CD4-positive, alpha-beta T cell treated with Interleukin-4 for 4 hours (primary cell): ENCODE measurements at places on chromosomes 12 and 14.
A peak's percentile ranks its signal among the peaks of the same experiment; 100 is the strongest.

DNA sequence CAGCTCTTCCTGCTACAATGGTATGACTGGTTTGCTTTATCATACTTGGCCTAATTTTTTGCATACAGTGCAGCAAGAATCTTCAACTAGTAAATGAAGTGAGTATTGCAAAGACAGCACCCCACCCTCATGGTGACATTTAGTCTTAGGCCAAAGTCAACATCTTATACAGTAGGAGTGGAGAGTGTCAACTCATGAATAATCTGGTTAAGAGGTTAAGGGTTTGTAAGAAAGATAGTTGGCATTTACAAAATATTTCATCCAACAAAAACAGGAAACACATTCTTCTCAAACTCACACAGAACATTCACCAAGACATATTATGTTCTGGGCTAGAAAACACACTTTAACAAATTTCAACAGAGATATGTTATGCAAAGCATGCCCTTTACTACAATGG is 2.2 kb upstream of the OAS1 start:
- peak; percentile 23 for DNase-seq

DNA sequence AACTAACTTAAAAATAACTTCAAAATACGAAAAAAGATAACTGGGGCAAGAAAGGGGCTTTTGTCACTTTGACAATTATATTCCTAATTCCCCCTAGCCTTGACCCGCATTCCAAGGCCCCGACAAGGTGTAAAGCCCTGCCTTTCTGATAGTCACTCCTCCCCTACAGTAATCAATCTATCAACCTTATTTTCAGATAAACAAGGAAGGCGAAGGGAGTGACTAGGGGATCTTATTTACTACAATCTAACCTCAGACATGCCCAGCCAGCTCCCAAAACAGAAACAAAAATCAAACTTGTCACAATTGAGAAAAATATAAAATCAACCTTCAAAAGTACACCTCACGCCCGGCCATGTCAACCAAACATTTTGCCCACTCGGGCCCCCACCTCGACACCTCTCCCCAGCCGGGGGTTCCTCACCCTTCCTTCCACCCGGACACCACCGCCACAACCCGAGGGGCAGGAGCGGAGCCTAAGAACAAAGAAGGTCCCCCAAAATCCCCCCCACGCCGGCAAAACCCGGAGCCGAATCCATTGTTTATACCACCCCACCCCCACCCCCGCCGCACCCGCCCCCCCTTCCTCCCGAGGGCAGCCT is 562 bp downstream of the ZFYVE1 start:
- no peak for DNase-seq

DNA sequence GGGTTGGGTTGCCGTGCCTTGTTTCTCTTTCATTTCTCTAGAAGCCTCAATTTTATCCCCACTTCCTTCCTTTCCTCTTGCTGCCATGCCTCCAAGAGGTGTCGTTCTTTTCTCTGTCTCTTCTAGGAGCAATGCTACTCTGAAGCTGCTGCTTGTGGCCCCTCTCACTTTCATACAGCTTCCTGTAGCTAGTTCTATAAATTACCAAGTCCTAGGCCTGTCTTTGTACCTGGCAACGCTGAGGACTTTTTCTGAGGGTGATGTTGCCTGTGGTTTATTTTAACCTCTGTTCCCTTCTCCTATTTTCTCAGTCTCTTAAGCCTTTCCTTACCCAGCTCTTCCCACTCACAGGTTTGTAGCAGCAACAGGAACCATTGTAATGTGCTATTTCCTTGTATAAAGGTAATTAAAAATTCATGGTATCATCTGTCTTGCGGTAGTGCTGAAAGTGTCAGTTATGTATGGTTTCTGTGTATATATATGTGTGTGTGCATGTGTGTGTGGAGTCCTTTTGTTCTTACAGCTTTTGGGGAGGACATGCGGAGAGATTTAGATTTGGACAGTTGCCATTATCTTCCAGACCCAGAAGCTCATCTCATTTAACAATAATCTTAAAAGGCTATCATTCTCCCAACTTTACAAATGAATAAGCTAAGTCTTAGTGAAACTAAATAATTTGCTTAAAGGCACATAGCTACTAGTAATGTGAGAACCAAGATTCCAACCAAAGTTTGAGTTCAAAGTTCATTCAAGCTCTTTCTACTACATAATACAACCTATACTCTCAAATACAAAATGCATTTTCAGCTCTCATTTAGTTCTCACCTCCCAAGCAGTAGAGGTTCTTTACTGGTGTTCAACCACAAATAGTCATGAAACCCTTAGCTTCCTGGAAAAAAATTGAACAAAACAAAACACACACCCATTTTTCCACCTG is 43.8 kb downstream of the DDHD1 start:
- peak; percentile 71 for DNase-seq

GRCh38 chr12:50102131-50102531 is 1.7 kb upstream of the GPD1 start:
- DNase-seq = no peak

DNA sequence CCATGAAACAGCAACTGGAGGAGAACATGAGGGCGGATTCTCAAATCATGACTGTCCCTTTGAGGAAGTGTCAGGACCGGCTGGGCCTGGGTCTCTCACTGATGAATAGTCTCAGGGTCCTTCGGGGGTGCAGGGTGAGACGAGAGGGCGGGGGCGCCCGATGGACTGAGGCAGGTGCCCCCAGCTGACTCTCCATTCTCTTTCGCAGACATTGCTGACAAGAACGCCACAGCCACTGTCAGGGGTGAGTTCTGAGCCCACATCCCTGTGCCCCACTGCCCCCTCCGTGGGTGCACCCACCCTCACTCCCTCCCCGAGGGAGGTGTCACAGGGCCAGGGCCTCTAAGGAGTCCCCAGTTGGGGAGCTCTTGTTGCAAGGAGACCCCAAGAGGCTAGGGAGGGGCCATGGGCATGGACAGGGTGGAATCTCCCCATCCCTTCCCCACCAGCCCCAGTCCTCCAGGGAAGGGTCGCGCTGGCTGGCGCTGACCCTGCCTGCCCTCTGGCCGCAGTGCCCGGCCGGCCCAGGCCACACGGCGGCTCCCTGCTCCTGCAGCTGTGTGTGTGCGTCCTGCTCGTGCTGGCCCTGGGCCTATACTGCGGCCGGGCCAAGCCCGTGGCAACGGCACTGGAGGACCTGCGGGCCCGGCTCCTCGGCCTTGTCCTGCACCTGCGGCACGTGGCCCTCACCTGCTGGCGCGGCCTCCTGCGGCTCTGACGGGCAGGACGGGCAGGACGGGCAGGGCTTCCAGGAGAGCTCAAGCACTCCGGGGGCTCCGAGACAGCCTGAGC is 8.7 kb downstream of the C14orf180 start:
- DNase-seq = no peak

DNA sequence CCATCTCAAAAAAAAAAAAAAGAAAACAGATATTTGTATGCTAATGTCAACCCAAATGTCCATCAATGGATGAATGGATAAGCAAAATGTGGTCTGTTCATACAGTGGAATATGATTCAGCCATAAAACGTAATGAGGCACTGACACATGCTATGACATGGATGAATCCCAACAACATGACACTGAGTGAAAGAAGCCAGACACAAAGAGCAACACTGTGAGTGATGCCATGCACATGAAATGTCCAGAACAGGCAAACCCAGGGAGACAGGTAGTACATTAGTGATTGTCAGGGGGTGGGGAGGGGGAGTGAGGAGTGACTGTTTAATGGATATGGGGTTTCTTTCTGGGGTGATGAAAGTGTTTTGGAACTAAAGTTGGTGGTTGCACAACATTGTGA is 50.2 kb downstream of the ARL6IP4 start:
- DNase-seq = no peak

GRCh38 chr12:49230805-49231194 is 34.1 kb upstream of the TUBA1C start:
- DNase-seq = peak; percentile 10

DNA sequence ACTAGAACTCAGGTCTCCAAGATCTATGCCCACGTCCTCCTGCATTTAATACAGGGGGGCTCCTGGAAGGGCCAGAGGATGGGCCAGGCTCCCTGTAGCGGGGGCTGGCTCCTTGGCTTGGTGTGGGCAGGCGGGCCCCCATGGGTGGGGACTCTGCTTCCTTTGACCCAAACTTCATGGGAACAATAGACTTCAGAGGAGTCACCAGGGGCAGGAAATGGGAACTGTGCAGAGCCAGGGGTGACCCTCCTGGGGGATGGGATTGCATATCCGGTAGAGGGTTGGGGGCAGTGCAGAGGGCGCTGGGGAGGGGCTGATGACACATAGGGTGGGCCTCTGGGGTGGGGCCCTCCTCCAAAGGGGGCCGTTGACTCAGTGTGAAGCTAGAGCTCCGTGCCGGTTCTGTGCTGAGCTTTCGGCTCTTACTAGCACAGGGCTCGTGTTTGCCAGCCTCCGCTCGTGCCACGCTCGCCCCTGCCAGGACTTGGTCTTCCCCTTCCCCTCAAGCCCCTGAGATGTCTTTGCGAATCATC is 4.6 kb downstream of the TEAD4 start:
- no peak for DNase-seq

GRCh38 chr14:79246173-79246572 is 965.1 kb downstream of the DIO2 start:
- DNase-seq = no peak

- DNase-seq = no peak
Observed at GRCh38 chr12:89276860-89277259, 75.4 kb downstream of the DUSP6 start.

- DNase-seq = no peak
Observed at GRCh38 chr14:61927060-61927459, 164.8 kb downstream of the SNAPC1 start.

- DNase-seq = no peak
Observed at GRCh38 chr12:101305226-101305779, 25.4 kb downstream of the UTP20 start.

- no peak for DNase-seq
Observed at GRCh38 chr14:74085047-74085637, 386 bp downstream of the LIN52 start.

- DNase-seq = no peak
Observed at GRCh38 chr14:22477569-22478194, 111.3 kb downstream of the DAD1 start.

- DNase-seq = no peak
Observed at GRCh38 chr12:53747095-53747494, 4.7 kb downstream of the CISTR start.

DNA sequence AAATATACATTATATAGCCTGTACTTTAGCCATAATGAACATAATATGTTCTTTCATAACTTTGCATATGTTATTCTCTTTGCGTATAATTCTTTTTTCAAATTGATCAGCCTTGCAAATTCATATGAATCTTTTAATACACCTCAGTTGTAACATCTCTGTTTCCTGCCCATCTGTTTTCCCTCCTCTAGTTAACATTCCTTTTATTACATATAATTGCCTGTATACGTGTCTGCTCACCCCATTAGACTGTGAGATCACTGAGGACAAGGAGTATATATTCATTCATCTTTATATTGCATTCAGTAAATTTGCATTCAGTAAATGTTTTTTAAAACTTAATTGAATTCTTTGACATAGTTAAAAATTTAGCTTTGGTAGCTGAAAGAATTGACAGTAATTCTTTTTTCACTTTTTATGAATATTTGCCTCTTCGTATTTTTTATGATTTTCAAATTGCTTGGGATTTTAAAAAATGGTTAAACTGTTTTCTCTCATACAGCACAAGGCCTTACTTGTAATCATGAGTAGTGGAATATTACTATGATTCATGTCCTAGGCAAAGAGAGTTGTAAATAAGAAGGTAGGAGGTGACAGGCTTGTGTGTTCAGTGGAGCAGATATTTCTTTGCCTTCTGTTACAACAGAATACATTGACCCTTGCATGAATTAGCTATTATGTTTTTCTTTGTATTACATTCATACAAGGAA is 32.8 kb upstream of the KLHL42 start:
- no peak for DNase-seq

- DNase-seq = no peak
Observed at GRCh38 chr12:3447318-3447717, 43.7 kb upstream of the PRMT8 start.

DNA sequence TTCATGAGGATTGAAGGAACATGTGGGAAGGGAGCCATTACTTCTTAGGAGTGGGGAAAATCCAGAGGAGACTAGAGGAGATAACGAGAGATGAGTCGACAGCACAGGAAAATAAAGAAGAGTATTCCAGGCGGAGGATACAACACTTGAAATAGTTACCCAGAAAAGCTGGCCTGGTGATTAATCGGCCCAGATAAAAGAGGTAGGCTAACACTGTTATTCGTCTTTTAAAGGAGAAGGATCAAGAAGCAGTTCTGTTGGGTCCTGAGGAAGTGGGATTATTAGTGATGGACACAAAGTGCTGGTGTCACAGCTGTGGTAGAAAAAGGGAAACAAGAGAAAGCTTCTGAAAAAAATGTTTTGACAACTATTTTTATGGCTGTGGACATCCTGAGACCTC is 425.3 kb downstream of the ZFP36L1 start:
- no peak for DNase-seq

GRCh38 chr12:123655420-123655819 is 15.5 kb upstream of the TCTN2 start:
- no peak for DNase-seq

- DNase-seq = peak; percentile 77
Observed at GRCh38 chr12:53213348-53213747, 6.3 kb upstream of the ITGB7 start.

- DNase-seq = no peak
Observed at GRCh38 chr14:103533137-103533998, 4.4 kb downstream of the TRMT61A start.

DNA sequence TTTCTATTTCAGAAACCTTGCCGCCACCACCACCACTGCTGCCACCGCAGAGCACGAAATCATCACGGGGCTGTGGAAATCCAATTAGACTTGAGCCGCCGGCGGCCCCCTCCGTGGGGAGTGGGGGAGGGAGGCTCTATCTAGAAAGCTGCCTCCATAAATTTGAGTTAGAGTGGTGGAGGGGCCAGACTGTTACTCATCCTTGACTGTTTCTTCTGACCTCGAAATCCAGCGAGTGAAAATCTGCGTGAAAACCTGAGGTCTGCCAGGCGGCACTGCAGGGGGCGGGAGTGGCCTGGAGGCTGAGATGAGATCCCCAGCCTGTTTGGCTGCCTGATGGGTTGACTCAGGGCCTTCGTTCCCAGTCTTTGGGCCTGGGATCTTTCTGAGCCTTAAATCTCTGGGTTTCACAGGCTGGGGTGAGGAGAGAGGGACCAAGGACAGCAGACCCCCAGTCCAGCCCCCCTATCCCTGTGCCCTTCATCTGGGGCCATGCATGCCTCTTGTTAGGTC is 29.9 kb downstream of the TSPAN9 start:
- no peak for DNase-seq

- DNase-seq = no peak
Observed at GRCh38 chr12:71492604-71493003, 53.0 kb downstream of the LGR5 start.

GRCh38 chr12:71849109-71849851 is 9.7 kb downstream of the TBC1D15 start:
- DNase-seq = no peak

DNA sequence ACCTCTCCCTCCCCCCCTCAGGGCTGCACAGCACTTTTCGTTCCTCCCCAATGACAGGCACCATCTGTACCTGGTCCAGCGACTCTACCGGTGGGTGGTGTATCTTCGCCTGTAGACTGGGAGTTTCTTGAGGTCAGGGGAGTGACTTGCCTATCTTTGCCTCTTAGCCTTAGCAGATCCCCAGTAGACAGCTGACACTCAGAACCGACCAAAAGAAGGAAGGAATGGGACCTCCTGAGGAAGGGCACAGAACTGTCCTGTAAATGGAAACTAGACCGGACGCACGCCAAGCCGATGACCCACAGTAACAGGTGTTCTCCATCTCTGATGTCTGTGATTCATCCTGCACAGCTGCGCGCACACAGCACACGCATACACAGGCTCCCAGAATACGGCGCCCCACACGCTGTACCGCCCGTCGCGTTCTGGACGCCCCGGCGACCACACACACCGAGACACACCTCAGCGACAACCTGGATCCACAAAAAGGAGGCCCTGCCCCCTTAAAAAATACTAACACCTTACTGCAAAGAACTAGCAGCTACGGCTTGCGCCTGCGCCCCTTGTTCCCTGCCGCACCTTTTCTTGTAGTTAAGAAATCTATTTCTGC is 673 bp upstream of the TTC9 start:
- DNase-seq = peak; percentile 59
